Activated naive CD8-positive, alpha-beta T cell treated with anti-CD3 and anti-CD28 coated beads for 36 hours (primary cell): ENCODE measurements at places on chromosomes 12 and 14. TPM values are rescaled to one million over a fixed set of nuclear protein-coding genes. Genes with fewer than 3 reads are reported as not detected.
A peak's percentile ranks its signal among the peaks of the same experiment; 100 is the strongest.

DNA sequence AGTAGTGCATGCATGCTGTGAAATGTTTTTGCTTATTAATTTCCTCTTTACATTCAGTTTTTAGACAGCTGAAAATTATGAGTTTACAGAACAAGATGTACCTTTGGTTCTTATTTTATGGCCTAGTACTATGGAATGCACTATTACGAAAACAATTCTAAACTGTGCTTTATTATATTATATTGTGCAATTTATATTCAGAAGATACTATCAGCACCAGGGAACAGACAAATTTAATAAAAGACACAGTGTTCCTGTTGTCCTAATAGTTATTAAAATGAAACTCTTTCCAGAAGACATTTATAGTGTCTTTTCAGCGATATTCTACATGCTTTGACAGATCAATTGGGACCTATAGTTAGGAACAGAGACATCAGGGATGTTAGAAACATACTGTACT lies 427.3 kb downstream of the BTG1 start:
- no peak for DNase-seq

DNA sequence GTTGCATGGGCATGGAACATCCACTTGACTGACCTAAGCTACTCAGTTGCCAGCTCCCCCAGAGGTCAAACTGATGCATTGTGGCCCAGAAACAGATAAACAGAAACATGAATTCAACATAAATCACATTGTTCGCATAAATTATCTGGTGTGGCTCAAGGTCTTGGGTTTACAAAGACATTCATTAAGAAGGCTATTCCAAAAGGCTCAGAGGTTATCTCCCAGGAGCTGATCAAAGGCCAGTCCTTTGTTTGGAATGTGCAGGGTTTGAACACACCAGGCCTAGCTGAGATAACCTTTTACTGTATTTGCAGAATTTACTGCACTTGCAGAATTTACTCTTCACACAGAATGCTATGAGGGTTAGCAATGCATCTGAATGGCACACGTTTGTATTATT lies 96.4 kb upstream of the DCD start:
- no peak for DNase-seq

DNA sequence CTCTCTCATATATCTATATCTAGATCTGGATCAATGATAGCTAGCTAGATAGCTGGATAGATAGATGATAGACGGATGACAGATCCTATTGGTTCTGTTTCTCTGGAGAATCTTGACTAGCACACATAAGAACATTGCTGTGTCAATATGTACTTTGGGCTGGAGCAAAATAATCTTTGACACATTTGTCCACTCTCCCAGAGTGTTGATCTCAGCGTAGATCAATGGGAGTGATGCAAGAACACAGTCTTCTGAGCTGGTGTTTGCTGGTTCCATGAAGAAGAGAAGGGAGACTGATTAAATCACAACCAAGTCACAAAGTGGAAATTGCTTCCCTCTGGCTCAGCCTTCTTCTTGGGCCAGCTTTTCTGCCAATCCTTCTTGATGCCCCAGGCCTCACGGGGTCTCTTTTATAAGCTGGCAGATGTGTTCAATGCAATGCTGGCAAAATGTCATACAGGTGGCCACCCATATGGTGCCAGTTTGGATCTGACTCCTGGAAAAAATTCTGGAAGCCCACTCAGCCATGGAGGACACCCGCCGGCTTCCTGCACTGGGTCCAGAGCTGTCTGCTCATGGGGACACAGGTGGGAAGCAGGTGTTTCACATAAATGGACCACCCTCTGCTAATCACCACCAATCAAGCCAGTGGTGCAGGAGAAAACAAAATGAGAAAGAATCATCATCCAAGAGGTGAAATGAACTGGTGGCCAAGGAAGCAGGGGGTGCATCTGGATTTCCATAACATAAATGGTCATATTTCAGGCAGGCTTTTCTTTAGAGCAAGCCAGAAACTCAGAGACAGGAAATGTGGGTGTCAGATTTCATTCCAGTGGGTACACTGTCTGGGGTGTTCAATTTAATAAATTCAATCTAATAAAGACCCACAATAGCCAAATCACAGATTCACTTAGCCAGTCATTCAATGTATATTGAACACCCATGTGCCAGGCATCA lies 310.3 kb downstream of the DPF3 start:
- no peak for DNase-seq

DNA sequence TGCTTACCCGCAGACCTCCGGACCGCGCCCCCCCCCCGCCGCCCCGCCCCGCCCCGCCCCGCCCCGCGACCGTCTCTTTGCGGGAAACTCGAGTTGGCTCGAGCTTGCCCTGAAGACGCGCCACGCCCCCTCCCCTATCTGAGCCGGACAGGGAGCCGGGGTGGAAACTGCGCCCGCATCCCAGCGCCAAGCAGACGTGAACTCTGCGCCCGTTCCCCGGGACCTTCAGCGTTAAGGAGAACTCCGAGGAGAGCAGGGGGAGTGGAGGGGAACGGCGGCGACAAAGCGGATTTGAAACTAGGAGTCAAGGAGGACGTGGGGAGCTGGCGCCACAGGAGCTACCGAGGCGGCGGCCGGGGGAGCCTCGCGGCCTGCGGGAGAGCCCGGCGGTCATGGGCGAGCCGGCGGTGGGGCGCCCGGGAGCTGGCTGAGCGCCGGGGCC lies at the start of gene KCNK13:
KCNK13 (plus strand) TSS at position 310 of the 442 bp plus-strand sequence. CDS start 212 bp downstream, outside the sequence.
- peak; percentile 6 for DNase-seq

AMDHD1 gene
- 1.4 TPM for total RNA-seq

TSPAN8 gene
- not detected for total RNA-seq

DNA sequence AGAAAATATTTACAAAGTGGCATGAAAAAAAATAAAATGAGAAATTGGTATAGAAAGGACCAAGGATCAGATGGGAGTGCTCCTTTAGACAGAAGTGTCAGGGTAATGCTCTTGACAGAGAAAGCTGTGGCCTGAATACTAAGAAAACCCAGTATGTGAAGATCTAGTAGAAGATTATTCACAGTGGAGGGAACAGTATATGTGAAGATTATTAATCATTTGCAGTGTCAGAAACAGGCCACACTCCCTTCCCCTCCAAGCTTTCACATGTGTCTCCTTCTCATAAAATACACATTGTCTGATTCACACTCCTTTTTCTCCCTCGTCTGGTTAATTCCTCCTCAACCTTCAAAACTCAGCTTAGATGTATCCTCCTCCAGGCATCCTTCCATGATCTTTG lies 41.3 kb downstream of the CAPS2 start:
- DNase-seq, result no peak

B4GALNT3 gene
- total RNA-seq, result 1.1 TPM

- no peak for DNase-seq
Measured at GRCh38 chr14:85172290-85172689, 357.7 kb upstream of the FLRT2 start.

TAS2R42 gene
- total RNA-seq, result not detected

KRT77 gene
- not detected for total RNA-seq

- DNase-seq, result no peak
Measured at GRCh38 chr14:101232340-101233020, 328.8 kb upstream of the DIO3 start.

DNA sequence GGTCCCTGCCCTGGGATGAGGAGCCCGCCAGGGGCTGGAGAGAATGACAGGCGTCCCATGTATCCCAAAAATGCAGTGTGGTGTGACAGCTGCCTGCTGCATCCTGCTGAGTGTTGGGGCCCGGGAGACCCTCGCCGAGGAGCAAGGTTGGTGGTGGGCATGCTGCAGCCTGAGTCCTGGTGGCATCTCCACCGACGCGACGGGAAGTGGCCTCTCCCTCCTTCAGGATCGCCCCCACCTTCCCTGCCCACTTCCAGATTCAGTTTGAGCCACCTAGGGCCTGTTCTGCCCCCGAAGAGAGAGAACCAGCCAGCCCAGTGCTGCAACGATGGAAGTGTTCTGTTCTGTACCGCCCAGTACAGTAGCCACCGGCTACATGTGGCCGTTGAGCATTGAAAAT lies 70.1 kb downstream of the TSPAN9 start:
- no peak for DNase-seq

DNA sequence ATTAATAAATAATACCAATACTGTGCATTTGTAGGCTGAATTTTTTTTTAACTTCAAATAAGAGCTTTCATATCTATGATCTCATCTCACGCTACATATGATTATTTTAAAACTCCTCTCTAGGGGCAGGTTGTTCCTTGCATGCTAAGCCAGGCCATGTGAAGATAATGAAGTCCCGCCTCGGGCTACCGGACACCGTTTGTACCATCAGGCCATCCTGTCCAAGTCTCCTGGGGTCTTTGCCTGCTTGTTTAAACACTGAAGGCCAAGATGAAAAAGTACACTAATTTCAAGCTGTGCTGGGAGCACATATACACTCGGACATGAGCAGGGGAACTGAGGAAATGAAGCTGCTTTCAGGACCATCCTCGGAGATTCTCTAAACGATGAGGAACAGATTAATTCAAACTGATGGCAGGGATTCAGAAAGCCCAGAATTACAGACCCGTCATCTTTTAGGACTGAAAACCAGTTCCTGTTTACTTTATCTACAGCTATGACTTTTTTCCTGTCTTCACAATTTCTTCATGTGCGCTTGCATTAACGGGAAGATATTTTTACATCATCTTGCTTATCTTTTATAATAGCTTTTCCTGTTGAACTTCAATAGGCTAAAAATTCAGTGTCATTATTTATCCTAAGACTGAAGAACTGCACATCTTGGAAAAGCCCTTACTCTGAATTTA lies 6.3 kb upstream of the ABHD12B start:
- DNase-seq, result no peak

MYO1A gene
- total RNA-seq, result 1.4 TPM

- peak; percentile 22 for DNase-seq
Measured at GRCh38 chr14:24298892-24299254, 707 bp downstream of the DHRS1 start.

DNA sequence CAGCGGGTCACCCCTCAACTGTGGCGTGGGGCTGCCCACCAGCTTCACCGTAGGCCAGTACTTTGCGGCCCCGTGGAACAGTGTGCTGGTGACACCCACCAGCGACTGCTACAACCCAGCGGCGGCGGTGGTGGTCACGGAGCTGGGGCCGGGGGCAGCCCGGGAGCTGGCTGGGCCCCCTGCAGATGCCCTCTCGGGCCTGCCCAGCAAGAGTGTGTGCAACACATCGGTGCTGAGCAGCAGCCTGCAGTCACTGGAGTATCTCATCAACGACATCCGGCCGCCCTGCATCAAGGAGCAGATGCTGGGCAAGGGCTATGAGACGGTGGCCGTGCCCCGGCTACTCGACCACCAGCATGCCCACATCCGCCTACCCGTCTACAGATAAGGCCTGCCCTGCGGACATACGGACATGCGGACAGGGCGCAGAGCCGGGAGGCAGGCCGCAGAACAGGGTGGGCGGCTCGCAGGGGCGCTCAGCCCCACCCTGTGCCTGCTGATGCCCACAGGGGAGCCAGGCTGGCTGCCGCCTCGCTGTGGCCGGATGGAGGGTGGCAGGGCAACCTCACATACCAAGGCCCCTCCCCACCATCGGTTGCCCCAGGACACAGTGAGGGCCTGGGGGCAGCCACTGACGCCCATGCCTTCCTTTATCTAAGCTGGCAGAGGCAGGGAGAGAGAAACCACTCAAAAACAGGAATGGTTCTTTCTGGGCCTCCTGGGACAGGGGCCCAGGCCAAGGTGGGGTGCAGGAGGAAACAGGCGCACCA lies 55.5 kb downstream of the FAM222A start:
- DNase-seq, result no peak

ACSS3 gene
- not detected for total RNA-seq

DNA sequence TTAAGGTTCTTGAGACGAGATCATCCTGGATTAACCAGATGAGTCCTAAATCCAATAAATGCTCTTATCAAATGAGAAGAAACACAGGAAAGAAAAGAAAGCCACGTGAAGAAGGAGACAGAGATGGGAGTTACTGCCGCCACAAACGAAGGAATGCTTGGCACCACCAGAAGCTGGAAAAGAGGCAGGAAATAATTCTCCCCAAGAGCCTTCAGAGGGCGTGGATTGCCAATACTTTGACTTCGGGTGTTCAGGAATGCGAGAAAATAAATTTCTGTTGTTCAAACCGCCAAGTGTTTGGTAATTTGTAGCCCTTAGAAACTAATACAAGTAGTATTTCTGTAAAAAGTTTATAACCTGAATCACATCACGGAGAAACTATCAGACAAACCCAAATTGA lies 31.3 kb downstream of the ABCD2 start:
- no peak for DNase-seq

DNA sequence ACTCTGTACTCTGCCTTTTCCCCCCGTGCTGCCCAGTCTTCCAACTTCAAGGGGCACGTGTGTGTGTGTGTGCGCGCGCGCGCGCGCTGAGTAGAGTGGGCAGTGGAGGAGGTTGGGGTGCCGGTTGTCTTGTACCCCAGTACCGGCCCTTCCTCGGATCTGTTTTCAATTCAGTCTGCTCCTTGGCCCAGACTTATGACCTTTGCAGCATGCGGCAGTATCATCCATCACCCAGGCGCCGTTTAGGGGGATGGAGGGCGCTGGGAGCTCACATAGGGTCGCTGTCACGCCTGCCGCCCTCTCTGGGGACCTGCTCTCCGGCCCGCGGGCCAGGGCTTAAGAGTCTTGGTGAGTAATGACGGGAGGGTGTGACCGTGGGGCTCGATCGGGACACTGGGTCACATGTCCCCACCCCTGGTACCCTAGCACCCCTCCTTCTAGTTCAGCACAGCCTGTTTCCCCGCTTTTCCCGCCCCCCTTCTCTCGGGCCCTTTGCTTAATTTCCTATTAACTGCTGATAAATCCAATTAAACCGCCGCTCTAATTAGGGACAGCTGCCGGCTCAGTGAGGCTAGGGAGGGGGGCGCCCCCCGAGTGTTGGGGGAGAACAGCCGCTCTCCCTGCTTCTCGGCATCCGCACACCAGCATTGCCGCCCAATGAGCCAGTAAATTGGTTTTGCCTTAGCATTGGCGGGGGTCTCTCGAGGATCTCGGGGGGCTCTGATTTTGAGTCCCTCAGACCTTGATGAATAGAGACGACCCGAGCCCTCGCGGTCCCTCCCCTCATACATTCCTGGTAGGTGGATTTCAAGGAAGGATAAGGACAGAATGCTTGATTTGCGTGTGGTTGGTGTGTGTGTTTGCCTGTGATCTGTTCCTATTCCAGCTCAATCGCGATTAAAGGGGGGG lies 9.3 kb downstream of the STAC3 start:
- no peak for DNase-seq

- no peak for DNase-seq
Measured at GRCh38 chr12:115313929-115314328, 630.0 kb upstream of the TBX3 start.

STXBP6 gene
- total RNA-seq, result not detected

CEP290 gene
- total RNA-seq, result 13.3 TPM

GRCh38 chr12:13425766-13426165 lies 229.2 kb downstream of the EMP1 start:
- no peak for DNase-seq

- no peak for DNase-seq
Measured at GRCh38 chr14:59244581-59244980, 56.1 kb downstream of the DAAM1 start.

DNA sequence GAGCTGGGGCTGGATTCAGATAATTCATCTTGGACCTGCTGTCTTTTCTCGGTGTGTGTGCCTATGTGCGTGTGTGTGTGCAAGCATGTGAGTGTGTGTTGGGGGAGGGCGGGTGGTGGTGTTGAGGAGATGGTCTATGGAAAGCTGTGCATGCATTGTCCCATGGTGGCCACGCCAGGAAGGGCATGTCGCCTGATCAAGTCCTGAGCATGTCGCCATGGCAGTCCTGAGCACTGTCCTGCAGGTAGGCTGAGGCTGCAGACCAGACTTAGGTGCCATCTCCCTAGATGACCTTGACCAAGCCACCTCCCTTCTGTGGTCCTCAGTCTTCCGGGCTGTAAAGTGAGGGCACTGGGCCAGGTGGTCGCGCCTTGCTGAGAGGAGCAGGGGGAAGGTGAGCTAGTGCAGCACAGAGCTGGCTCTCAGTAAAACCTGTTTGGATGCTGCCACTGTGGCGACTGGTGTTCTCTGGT lies 81.4 kb downstream of the PAPOLA start:
- DNase-seq, result no peak
